ENCODE measurements at places on chromosomes 7 and 10.
A peak's percentile ranks its signal among the peaks of the same experiment; 100 is the strongest.

GRCh38 chr7:24701261-24702235 is 55.7 kb downstream of the GSDME start:
- DNase-seq = peak; percentile 27

DNA sequence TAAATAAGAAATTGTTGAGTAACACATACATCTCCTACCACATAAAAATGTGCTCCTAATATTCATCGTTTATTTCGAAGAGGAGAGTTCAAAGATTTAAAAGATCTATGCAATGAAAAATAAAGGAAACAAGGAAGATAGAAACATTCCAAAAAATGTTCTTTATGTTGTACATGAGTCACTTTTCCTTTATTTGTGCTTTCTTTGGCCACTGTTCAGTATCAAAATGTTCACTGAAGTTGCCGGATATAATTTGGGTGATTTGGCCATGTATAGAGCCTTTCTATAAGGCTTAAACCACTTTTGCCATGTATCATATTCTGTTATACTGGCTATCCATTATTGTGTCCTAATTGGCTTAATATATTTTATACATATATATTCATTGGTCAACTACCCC is 62.9 kb upstream of the PRR15 start:
- DNase-seq = no peak

GRCh38 chr10:86753051-86753450 is 3.4 kb upstream of the BMPR1A start:
- no peak for DNase-seq

- no peak for DNase-seq
These were observed 91.4 kb upstream of the NPVF start for GRCh38 chr7:25319707-25320106.
